GM12865 (cell line): ENCODE measurements at places on chromosomes 7 and 10.
A peak's percentile ranks its signal among the peaks of the same experiment; 100 is the strongest.

- DNase-seq, result no peak
Measured at GRCh38 chr10:528173-529165, 161.0 kb downstream of the DIP2C start.

DNA sequence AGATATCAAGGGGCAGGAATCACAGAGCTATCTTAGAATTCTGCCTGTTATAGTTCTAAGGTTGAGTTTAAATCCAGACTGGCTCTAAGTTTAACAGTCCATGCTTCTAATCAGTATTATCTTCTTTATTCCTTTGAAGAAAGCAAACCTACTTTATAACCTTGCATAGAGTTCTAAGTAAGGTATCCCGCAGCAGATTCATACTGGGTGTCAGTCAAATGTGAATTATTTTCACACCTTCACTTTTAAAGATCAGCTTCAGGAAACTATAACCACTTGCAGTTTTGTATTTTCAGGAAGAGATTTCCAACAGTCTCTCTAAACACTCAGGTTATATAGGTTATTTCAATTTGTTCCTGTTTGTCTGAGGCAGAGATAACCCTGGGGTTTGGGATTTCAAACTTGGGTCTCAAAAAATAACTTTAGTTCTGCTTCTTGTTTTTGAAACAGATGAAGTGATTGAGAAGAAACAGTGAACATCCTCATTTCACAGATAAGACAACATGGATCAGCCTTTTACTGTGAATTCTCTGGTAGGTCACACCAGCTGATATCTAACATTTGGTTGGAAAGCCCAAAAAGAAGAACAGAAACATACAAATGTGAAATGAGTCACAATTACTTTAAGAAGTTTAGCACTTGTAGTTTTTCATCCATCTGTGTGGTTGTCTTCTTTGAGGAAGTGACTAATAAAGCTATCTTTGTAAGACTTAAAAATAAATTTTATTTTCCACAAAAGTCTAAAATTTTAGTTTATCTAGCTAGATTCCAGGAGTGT is 21.4 kb downstream of the STAMBPL1 start:
- DNase-seq, result peak; percentile 88

- DNase-seq, result no peak
Measured at GRCh38 chr10:71641986-71642385, 77.6 kb downstream of the C10orf105 start.

DNA sequence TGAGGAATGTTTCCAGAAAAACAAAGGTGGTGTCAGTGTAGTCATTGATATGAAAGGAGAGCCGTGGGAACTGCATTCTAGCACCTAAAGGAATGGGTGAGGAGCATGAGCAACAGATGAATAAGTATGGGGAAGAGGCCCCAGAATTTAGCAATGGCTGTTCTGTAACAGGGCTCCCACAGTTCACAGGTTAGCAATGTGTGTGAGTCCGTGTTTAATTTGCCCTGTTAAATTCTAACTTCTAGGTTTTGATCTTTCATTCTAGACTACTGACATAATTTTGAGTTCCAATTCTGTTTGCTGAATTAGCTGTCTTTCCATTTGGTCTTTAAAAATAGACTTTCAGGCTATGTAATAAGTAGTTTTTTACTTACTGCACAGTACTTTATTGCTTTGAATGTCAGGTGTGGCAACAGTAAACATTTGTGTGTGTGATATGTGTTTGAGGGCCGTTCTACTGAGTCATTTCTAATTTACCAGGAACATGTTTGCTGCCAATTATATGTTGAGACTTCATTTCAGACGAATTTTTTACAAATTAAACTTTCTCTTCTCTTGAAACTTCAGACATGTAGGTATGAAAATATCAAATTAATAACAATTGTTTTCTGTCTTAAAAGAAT is 8.8 kb downstream of the STK17A start:
- peak; percentile 62 for DNase-seq

DNA sequence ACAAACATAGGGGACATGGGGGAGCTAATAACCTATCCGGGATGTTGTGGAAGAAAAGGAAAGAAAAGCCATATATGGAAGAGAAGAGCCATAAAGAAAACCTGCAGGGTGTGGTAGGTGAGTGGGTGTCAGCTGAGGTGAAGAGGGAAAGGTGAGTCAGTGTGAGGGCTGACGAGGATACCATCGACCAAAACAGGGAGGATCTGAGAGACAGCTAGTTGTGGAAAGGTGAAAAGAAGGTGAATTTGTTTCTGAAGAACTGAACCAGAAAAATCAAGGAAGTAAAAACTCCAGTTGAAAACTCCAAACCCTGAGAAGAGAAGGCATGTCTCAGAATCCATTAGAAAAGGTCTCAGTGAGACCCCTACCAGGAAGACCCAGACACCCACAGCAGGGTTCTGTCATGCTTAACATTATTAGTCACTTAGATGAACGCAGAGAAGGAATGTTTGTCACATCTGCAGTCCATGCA is 4.1 kb downstream of the BLNK start:
- no peak for DNase-seq

DNA sequence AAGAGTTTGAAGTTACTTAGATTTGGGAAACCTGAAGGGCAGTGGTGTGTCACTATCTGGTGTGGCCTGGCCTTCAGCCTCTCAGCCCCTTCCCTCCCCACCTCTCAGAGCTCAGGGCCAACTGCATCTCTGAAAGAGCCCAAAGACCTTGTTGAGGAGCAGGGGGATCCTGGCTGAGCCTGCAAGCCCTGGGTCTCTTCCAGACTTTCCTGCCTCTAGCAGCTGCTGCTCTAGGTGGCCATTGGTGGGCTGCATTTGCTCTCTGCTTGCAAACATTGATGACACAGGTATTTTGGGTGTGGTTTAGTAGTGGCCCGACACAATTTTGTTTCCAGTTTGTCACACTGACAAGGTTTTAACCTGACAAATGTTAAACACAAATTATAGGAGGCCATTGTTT is 3.1 kb upstream of the UPP1 start:
- no peak for DNase-seq

DNA sequence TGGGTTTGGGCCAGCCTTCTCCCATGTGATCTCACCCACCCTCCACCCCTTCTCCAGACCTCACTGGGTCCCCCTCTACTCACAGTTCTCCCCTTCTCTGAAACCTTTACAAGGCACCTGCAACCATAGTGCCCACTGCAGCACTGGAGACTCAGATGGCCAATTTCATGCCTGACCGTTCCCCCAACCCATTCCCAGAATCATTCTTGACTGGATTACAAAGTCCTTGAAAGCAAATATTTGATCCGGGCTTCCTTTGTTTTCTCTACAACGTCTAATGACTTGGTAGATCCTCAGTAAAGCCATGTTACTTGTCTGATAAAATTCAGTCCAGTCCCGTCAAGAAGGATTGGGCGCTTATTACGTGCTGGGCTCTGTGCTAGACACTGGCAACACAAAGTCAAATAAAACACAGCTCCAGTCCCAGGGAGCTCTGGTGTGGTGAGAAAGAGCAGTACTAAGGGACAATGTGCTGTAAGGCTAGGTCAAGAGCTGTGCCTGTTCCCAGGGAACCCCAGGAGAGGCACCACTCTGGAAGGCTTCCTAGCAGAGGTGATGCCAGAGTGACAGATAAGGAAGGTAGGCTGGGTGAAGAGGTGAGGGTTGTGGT is 36.5 kb downstream of the SH3PXD2A start:
- DNase-seq, result no peak

GRCh38 chr7:16063221-16063620 is 358.1 kb downstream of the CRPPA start:
- DNase-seq, result no peak

DNA sequence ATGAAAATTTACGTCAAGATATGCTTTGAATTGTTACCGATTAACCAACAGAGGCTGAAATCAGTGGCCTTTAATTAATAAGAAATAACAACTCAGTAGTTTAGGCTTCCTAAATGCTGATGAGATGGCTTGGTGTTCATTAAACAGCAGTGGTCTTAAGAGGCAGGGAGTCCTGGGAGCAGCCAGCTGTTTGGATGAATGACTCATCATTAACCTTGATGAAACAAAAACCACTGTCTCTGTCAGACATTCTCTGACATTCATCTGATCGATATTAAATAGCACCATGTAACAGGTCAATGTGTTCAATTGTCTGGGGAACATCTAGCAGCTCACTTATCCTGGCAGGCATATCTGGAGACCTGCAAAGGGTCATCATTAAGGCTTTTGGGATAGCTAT is 234.2 kb upstream of the LRRN3 start:
- no peak for DNase-seq

DNA sequence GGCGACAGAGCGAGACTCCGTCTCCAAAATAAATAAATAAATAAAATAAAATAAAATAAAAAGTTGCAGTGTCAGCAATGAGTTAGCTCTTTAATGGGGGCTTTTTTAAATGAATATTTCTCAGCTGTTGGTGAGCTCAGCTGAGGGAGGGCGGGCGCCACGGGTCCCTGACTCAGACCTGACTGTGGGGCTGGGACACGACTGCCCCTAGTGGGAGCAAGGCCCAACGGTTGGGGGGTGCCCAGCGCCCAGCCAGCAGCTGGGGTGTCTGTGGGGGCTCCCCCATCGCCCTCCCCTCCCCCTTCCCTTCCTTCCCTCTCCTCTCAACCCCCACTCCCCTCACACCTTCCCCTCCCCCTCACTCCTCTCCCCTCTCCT is 46.6 kb downstream of the PWWP2B start:
- DNase-seq, result no peak

- peak; percentile 54 for DNase-seq
Measured at GRCh38 chr10:102231357-102232318, 5.5 kb downstream of the ELOVL3 start.

DNA sequence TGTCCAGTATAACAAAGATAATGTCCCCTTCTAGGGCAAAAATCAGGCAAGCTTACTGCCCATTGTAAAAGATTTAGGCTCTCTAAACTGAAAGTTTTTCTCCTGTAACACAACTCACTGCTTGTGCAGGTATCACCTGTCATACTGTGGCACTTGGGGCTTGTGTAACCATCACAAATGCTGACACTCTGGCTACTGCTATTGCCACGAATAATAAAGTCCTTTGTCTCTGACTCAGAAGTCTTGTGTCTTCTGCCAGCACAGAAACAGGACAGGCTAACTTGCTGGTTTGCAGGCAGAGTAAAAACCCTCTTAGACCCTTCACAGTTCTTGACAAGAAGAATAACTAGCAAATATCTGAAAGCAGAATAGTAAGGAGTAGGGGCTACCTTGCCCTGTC is 273.9 kb downstream of the RPS24 start:
- no peak for DNase-seq

DNA sequence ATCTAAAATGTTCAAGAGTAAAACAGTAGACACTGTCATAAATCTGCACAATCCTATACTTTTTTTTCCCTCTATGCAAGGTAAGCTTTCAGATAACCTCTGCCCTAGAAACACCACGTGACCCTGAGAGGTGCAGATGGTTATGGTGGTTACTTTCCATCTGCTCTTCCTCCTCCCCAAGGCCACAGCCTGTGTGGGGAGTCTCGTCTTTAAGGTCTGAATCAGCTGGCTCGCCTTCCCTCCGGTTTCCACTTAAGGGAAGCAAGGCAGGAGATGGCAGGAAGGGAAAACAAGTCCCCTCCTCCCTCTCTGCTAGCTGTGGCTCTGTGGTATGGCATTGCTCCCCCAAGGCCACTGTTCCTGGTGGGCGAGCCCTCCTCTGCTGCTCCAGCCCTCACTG is 181.8 kb downstream of the GLI3 start:
- no peak for DNase-seq

DNA sequence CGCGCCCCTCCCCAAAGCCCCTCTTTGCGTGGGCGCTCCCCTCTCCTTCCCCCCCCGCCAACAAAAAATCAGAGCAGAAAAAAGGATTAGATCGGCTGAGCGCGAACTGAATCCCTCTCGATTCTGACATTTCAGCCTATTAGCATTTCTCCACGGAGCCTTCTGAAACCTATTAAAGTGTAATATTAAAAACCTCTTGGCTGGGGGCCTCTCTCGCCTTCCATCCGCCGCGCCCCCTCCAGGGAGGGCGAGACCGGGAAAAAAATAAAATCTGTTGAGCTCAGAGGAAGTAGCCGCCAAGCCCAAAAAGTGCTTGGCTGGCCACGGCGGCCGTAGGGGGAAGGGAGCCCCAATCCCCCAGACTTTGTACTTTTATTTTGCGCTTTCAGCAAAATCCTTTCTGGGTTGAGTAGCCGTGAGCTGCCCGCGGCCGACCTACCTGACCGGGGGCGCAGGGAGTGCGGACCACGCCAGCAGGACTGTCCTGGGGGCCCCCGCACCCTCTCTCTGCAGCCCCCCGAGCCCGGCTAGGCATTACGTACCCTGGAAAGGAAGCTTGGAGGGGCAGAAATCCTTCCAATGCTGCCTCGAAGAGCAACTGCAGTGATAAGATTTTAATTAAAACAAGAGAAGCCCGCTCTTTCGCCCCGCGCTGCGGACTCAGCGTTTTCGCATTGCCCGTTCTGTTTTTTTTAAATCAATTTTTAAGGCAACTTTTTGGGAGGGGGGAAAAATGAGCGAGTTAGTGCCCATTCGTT is 1.3 kb upstream of the TNRC18 start:
- no peak for DNase-seq

- no peak for DNase-seq
Measured at GRCh38 chr10:11740907-11741306, 1.3 kb upstream of the ECHDC3 start.

- DNase-seq, result no peak
Measured at GRCh38 chr7:2928256-2928612, 84.1 kb upstream of the GNA12 start.

DNA sequence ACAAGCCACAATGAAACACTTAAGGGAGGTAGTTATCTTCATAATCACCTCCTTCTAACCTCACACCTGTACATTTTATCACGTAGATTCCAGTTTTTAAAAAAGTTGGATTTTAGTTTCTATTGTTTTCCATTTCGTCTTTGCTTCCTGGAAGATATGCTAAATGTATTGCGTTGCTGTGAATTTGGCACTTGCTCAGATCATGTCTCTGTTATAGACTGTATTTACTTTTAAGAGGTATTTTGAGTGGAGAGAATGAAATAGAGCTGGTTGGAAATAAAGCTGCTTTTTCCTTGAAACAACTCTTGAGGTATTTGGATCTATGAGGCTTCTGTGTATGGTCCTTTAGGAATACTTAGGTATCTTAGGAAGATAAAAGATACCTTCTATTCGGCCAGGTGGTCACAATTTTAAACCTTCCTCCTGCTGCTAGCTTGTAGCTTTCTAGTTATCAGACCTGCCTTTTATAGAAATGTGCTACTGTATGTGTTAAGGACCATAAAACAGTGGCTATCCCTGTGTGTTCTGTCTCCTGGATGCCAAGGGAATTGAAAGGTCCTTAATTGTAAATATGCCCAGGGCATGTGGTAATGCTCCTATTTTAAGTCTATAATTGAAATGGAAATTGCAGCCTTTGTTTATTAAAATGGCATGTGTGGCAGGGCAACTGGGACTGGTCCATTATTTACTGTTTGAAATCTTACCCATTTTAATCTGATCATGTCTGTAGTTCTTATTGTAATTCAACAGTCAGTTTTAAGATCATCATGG is 147.7 kb downstream of the SND1 start:
- no peak for DNase-seq

GRCh38 chr7:70935311-70935710 is 196.6 kb upstream of the GALNT17 start:
- no peak for DNase-seq

GRCh38 chr7:122975341-122975740 is 20.2 kb downstream of the TAS2R16 start:
- no peak for DNase-seq
